ENCODE measurements at places on chromosomes 2 and 18.

DNA sequence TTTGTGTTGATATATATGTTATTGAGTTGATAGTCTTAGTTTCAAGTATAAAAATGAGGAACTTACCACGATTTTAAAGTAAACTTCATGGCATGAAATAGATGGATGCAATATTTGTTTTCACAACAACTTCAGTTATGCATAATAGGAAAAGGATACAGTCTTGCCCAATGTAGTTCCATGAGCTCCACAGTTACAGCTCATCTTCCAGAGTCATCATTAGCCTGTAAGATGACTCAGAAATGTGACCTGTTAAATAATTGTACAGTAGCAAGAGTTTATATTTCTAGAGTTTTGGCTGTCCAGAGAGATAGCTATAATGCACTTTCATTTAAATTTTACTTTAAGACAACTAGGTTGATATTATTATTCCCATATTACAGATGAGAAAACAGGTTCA is 80.9 kb upstream of the ARHGAP28 start:
- DNase-seq = no peak

DNA sequence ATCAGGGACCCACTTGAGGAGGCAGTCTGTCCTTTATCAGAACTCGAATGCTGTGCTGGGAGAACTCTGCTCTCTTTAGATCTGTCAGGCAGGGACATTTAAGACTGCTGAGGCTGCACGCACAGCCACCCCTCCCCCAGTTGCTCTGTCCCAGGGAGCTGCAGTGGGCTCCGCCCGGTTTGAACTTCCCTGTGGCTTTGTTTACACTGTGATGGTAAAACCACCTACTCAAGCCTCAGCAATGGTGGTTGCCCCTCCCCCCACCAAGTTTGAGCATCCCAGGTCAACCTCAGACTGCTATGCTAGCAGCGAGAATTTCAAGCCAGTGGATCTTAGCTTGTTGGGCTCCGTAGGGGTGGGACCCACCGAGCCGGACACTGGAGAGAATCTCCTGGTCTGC is 11.8 kb upstream of the LHCGR start:
- no peak for DNase-seq

DNA sequence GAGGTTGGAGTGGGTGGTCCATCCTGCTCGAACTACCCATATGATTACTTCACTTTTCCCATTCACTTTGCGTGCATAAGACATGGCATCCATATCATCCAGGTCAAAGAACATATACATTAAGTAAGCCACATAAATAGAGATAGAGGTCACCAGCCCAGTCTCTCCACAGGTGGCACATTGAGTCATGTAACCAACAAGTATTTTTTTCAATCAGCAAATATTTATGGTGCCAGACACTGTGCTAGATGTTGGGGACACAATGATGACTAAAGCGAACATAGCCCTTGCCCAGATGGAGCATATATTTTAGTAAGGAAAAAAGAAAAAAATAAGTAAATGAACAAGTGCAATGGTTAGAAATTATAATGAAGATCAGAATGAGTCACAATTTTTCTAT is 83.6 kb upstream of the LCLAT1 start:
- no peak for DNase-seq

DNA sequence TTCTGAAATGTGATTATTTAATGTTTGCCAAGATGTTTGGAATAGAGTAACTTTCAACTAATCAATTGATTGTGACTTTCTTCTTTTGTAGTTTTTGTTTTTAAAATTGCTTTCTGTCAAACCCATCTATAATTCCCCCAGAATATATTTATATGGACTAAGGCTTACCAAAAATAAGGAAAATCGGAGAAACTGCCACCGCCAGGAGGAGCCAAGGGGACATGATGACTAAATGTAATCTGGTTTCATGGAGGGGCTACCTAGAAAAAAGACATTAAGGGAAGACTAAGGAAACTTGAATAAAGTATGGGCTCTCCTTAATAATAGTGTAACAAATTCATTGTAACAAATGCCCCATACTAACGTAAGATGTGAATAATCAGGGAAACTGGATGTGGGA is 19.5 kb downstream of the BOLA3 start:
- no peak for DNase-seq

DNA sequence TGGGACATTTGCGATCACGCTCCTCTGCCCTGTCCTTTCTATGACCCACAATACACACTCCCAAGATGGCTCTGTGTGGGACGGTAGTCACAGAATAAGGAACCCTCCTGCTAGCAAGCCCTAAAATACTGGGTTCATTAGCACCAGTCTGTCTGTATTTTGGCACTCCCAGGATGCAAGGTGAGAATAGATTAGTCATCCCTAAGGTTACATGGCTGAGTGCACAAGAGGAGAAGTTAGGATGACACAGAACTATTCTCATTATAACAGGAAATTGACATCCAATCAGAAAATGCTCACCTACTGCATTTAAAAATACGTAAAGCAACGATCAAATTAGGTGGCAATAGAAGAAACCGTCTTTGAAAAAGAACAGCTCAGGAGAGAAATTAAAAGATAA is 590.2 kb downstream of the EPHA4 start:
- DNase-seq = no peak

DNA sequence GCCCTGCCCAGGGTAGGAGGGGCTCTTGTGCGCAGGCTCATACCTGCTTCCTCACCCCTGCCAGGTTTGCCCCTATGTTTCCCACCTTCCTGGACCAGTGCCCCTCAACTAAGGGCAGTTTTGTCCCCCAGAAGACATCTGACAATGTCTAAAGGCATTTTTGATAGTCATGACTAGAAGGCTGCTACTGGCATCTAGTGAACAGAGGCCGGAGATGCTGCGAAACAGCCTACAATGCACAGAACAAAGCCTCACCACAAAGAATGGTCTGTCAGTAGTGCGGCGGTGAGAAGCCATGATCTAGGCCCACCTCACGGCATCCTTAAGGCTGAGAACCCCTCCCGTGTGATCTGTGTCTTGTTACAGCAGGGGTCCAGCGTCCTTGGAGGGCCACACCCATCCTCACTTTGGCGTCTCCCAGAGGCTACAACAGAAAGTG is 96.0 kb downstream of the TMEM17 start:
- DNase-seq = no peak

- no peak for DNase-seq
Observed at GRCh38 chr2:387980-388421, 100.1 kb upstream of the ALKAL2 start.
